ENCODE measurements at places on chromosomes 2 and 18.

DNA sequence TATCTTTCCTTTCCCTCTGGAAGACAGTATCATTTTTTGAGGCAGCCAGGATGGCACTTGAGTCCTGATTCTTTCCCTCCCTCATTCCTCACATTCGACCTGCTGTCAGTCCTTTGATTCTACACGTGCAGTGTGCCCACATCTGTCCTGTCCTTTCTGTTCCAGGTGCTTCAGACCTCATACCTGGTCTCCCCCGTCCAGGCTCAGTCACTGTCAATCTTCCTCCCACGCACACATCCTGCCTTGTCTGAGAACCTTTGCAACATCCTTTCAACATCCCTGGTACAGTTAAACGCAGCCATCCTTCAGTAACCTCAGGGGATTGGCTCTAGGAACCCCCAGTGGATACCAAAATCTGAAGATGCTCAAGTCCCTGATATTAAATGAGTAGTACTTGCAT, 10.1 kb downstream of the BCL2 start:
- DNase-seq, result no peak

DNA sequence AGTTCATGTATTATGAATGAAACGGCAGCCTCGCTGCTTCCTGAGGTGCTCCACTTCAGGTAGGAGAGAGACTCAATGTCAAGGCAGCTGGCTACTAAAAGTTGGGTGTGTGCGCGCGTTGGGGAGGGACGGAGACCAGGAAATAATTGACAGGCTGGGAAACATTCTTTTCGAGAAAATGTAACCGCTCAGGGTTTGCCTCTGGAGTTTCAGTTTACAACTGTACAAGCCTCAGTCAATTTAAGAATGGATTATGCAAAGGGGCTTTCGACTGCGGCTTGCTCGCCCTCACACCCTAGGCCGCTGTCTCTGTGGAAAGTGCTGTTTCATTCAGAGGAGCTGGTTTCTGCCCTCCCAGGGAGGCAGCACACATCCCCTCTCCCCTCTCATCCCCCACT, 4.4 kb upstream of the SPRED2 start:
- no peak for DNase-seq

GRCh38 chr2:147546109-147546508, 298.7 kb upstream of the ACVR2A start:
- DNase-seq, result no peak

DNA sequence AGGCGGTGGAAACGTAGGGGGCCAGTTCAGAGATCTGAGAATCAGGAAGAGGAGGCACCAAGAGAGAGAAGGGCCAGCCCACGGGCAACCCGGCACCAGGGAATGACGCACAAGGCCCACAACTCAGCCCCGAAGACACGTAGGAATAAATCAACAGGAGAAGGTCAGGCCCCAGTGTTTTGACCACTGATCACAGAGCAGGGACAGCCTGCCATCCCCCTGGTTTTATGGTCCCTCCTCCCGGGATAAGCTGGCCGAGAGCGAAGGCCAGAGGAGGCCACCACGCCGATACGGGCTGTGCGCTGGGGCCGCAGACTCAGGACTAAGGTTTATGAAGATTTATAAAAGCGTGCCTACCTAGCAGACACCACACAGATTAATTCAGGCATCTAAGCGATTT, 341.4 kb downstream of the ZNF516 start:
- DNase-seq, result no peak

- DNase-seq, result no peak
These were observed 93.2 kb downstream of the KLF7 start for GRCh38 chr2:207072571-207072970.

DNA sequence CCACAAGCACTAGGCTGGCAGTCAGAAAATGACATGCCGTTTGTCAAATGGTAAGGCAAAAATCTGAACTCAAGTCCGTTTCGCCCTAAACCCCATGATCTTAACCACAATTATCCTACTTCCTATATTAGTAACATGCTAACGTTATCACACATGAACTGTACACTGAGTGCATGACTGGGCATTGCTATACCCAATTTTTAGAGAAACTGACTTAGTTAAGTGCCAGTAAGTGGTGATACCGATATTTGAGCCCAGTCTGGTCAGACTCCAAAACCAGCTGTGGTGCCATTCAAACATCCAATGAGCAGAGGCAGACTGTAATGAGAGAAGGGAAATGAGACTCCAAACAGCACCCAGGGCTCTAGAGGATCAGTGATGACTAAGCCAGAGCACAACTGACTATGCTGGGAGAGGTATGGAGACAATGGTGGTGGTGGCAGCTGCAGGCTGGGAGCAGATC, 311.7 kb upstream of the PKDCC start:
- no peak for DNase-seq

DNA sequence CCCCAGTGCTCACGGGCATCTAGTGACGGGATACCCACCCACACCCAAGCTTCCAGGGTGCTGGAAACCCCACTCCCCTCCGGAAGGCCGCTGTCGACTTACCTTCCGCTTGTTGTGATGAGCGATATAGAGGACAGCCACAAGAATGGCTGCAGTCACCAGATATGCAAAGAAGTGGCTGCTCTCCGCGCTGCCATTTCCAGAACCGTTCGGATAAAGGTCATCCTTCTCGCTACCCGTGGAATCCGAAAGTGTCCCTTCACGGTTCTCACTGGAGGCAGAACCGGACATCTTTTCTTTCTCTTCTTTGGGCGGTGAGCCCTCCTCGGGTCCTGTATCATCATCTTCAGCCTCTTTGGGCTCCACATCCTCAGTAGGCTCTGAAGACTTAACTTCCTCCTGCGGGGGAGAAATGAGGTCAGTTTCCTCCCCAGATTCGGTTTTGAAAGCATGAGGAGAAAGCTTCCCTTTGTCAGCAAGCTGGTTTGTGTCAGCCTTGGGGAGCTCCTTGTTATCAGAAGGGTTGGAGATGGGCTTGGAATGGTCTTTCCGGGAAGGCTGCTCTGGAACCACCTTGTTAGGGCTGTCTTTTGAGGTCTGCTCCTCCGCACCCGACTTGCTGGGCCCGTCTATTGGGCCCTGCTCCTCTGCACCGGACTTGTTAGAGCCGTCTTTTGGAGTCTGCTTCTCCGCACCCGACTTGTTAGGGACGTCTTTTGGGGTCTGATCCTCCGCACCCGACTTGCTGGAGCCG, 1.2 kb downstream of the TGOLN2 start:
- DNase-seq, result no peak

DNA sequence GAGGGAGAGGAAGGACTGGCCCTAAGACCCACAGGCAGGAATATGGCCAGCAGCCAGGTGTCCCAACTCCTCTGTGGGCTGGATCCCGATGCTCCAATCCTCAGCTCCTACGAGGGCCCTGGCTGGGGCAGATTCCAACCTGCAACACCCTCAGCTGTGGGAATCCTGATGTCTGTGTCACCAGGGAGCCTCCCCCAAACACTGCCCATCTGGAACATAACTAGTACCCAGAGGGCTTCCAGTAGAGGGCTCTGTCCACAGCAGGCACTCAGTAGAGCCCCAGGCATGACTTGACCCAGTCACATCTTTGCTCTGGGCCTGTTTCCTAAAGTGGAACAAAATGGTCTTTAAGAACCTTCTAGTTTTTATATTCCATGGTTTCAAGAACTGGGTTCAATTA, 20.6 kb upstream of the LOXHD1 start:
- DNase-seq, result no peak

DNA sequence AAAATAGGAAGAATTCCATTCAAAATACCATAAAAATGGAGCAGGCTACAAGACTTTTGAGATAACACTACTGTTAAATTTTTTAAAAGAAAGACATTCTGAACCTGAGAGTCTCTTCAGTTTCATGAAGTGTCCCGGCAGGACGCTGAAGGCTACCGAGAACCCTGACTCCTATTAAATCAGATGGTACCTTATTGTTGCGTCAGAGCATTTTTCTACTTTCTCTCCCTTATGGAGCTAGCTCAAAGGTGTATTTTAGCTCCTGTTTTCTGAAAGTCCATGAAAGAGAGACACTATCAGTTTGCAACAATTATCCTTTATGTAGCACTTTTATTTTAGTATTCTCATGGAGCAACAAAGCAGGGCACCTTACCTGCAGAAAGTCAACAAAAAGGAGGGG, 626.7 kb downstream of the IRS1 start:
- DNase-seq, result no peak

DNA sequence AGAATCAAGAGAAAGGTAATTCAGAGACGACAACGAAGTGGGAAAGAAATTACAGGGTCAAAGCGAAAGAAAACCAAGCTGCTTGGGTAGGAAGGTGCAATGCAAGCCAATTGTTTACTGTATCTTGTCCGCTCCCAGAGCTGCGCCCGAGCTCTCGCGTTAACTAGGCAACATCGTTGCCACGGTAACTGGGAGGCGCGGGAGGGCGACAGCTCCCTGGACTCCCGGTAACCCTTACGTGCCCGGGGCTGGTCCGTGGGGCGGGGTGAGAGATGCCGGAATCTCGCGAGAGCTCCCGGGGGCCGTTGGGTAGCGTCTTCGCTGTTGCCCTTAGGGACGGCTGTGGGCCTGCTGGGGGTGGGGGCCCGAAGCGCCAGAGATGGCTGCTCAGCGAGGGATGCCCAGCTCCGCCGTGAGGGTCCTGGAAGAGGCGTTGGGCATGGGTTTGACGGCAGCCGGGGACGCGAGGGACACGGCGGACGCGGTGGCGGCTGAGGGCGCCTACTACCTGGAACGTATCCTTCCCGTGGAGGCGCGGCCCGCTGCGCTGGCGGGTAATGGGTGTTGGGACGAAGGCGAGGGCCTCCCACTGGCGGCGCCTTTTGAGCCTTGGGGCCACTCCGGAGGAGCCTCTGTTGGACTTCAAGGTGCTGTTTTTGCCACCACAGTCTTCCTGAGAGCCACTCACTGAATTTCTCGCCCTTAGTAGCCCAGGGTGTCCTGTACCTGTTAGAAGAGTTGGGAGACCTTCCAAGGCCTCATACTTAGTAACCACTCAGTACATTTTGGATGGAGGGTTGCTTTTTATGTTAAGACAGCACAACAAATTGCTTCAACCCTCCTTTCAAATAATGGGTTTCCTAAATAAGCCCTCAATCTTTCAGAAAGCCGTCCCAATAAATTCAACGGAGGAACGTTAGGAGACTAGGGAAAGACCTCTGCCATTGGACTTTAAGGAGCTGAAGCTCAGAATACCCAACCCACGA, at the start of gene SPAG16:
SPAG16 (plus strand) TSS at position 360 of the 986 bp plus-strand sequence.
- peak; percentile 88 for DNase-seq

DNA sequence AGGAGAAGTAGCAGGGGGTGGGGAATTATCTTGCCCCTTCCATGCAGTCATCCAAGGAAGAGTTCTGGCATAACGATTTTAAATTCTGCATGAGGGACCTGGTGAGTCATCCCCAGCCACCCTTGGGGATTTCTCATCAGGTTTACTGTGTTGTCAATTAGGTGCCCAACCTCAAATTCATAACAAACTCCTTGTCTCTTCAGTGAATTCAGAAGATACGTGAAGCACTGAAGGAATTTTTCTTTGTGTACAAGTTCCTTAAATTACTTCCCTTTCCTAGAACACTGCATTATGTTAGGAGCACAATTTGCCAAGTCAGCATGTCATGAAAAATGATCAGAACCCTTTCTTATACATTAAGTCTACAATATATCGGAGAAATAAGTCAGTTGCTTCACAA, 70.8 kb upstream of the NOSTRIN start:
- DNase-seq, result no peak

DNA sequence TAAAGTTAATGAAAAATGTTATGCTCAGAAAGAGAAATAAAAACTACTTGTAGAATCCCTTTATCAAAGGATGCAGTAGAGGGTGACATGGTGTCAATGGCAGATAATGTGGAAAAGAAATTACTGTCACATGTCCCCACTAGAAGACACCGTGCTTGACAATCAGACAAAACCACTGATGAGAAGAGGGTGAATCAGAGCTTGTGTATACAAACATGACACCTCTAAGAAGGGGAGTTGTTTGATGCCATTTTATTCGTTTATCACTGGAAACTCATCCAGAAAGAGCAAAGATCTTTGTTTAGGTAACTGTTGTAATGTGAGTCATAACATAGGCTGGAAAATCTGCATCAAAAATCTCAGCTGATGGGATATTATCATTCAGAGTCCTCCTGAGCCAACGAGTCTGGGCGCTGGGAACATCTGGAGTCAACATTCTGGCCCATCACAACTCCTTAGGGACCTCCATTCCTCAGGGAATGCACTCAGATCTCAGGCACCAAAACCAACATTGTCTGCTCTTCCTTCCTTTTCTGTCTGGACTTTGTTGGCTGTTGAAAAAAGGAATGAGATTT, 49.5 kb upstream of the RAB12 start:
- DNase-seq, result no peak

DNA sequence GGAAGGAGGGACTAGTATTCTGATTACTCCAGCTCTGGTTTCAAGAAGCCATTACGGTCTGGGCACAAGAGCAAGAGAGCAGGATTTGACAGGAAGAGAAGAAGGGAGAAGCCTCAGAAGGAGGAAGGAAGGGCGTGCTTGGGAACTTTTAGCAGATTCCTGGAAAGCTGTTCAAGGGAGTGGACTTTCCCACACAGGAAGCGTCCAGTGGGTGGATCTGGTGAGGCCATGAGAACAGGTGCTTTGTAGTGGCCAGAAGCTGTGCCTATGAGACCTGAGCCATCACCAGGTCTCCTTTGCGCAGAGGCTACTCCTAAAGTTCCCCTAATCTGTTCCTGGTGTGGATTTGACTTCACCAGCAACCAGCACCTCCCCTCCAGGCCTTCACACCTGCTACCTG, 62.3 kb downstream of the CD226 start:
- DNase-seq, result no peak

GRCh38 chr2:180564051-180564450, 416.4 kb upstream of the UBE2E3 start:
- no peak for DNase-seq

GRCh38 chr18:51401912-51402311, 204.4 kb upstream of the MEX3C start:
- DNase-seq, result no peak

- no peak for DNase-seq
These were observed 35.1 kb downstream of the DCDC2C start for GRCh38 chr2:3738454-3738853.

GRCh38 chr18:31576670-31577069, 15.0 kb upstream of the TTR start:
- DNase-seq, result no peak

DNA sequence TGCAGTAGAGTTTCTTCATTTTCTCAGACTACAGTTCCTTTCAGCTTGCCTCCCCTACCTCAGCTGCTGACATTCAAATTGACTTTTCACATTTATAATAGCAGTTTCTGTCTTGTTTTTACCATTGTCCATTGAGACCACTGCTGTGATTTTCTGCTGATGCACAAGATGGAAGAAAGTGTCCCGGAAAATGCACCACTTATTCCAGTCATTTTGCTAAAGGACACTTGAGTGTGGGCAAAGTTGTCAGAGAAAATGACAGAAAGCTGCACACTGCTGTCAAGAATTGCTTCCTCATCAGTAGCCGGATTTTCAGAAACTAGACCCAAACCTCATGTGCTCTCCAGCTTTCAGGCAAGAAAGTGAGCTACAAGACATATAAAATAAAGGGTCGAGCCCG, 546.2 kb upstream of the SETBP1 start:
- DNase-seq, result no peak

GRCh38 chr2:10704034-10704594, 14.3 kb upstream of the NOL10 start:
- no peak for DNase-seq

DNA sequence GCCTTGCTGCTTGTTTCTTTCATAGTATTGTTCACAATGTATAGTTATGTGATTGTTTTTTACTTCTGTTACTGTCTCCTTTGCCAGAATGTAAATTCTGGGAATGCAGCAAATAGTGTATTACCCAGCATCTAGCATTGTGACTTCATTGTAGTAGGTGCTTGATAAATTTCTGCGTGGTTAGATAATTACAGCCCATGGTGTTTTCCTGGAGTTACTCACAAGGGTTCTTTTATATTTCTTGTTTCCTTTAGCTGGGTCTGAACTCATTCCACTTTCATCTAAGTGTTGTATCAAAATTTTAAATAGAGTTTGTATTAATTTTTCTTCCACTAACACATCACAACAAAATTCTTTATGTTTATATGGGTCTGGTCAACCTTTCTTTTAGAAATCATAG, 132.6 kb downstream of the MAP4K4 start:
- DNase-seq, result no peak
